ENCODE measurements at places on chromosomes 4 and X.

GRCh38 chr4:108166441-108167315, 2.1 kb downstream of the LEF1 start:
- peak; percentile 83 for DNase-seq

GRCh38 chr4:186191200-186192065, at the start of gene CYP4V2:
TSS of gene CYP4V2 (plus strand) at chr4:186191567. CDS start at chr4:186191824, 257 bp downstream.
- DNase-seq = peak; percentile 93

GRCh38 chr4:168451744-168452390, 28.4 kb downstream of the DDX60L start:
- DNase-seq = peak; percentile 65

DNA sequence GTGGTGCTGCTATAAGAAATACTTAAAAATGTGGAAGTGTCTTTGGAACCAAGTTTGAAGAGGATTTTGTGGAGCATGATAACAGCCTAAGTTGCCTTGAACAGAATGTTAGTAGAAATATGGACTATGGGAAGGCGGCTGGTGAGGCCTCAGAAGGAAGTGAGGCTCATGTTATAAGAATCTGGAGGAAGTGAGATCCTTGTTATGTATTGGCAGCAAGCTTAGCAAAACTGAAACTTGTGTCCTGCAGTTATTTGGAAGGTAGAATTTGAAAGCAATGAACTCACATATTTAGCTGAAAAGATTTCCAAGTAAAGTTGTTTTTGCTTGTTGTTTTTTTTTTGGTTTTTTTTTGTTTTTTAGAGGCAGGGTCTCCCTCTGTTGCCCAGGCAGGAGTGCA, 13.6 kb upstream of the MED14 start:
- DNase-seq = no peak

GRCh38 chrX:86348669-86349068, 200.4 kb downstream of the DACH2 start:
- DNase-seq = no peak

- DNase-seq = no peak
Measured at GRCh38 chr4:37463033-37463856, 218.7 kb downstream of the NWD2 start.

GRCh38 chr4:11546391-11547175, 117.9 kb upstream of the HS3ST1 start:
- DNase-seq = peak; percentile 13

- no peak for DNase-seq
Measured at GRCh38 chr4:47692691-47693090, 145.2 kb downstream of the CORIN start.

GRCh38 chr4:123817025-123817688, 420.6 kb downstream of the SPRY1 start:
- no peak for DNase-seq

- no peak for DNase-seq
Measured at GRCh38 chr4:158758703-158759102, 10.1 kb upstream of the FNIP2 start.

- DNase-seq = no peak
Measured at GRCh38 chr4:71133491-71133890, 140.0 kb downstream of the DCK start.

GRCh38 chr4:8398347-8398746, 42.2 kb downstream of the ACOX3 start:
- no peak for DNase-seq

- DNase-seq = no peak
Measured at GRCh38 chr4:85656759-85657505, 182.0 kb downstream of the ARHGAP24 start.

DNA sequence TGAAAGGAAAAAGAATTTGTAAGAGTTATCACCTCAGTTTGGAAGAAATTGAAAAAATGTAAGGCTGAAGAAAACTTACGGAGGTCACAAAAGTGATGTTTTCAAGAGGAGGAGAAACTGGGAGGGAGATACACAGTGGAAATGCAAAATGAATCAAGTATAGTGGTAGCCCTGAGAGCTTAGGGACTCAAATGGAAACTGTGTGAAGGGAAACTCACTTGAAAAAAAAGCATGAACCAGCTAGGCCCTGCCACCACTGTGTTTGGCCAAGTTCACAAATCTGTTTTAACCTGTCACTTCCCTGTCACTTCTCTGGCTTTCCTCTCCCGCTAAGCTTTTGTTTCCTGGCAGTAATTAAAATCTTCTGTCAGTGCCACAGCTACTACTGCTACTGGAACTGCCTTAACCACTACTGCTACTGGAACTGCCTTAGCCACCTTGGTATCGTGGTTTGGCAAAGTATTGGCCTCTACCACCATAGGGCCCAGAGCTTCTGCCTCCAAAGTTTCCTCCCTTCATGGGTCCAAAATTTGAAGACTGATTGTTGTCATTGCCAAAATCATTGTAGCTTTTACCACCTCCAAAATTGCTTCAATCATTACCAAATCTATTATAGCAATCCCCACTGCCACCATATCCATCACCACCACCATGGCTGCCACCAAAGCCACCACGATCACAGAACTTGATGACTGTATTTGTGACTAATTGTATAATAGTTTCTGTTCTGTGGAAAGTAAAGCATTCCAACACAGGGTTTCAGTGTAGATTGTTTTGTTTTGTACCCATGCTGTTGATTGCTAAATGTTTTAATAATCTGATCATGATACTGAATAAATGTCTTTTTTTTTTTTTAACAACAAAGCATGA, 41.5 kb downstream of the SMARCA5 start:
- DNase-seq = peak; percentile 6

GRCh38 chr4:101035487-101035886, 311.8 kb downstream of the PPP3CA start:
- no peak for DNase-seq

DNA sequence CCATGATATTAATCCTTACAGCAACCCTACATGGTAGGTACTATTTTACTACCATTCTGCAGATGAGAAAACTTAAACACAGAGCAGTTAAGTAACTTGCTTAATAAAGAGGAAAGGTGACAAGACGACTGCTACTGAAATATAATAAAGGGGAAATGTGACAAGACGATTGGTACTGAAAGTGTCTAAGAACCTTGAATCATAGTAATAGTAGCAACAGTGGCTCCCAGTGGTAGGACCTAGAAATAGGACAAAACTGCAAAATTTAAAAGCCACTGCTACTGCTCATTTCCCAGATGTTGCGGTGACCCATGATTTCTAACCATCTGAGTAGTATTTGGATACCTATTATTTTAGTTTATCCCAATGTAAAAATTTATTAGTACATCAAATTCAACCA, 89.5 kb downstream of the TASL start:
- DNase-seq = peak; percentile 23

DNA sequence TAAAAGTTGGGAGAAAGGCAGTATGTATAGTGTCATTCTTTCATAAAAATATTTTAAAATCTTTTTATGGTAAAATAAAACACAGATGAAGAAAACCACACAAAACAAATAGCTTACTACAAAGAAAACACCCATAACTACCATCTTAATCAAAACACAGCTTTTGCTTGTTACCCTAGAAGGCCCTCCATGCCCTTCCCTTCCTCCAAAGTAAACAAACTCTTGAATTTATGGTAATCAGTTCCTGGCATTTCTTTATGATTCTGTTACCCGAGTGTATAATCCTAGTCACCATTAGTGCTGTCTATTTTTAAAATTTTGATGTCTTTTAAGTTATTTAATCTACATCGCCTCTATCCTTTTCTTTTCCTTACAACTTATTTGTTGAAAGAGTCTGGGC, 170.9 kb downstream of the APBB2 start:
- no peak for DNase-seq

DNA sequence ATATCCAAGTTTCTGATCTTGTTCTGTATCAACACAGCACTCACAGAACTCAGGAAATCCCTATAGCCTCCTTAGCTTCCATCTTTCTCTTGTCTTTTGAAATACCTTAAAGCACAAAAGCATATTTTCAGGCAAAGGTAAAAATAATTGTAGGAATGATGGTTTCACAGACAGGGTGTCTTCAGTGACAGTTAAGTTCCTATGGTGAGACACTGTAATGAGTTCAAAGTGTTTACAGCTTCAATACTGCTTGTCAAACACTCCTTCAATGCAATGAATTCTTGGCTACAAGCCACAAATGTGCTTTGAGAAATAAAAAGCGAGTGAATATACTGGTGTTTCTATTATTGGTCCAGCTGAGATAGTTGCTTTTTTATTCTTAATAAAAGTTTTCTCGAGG, 466.0 kb downstream of the DMD start:
- no peak for DNase-seq

DNA sequence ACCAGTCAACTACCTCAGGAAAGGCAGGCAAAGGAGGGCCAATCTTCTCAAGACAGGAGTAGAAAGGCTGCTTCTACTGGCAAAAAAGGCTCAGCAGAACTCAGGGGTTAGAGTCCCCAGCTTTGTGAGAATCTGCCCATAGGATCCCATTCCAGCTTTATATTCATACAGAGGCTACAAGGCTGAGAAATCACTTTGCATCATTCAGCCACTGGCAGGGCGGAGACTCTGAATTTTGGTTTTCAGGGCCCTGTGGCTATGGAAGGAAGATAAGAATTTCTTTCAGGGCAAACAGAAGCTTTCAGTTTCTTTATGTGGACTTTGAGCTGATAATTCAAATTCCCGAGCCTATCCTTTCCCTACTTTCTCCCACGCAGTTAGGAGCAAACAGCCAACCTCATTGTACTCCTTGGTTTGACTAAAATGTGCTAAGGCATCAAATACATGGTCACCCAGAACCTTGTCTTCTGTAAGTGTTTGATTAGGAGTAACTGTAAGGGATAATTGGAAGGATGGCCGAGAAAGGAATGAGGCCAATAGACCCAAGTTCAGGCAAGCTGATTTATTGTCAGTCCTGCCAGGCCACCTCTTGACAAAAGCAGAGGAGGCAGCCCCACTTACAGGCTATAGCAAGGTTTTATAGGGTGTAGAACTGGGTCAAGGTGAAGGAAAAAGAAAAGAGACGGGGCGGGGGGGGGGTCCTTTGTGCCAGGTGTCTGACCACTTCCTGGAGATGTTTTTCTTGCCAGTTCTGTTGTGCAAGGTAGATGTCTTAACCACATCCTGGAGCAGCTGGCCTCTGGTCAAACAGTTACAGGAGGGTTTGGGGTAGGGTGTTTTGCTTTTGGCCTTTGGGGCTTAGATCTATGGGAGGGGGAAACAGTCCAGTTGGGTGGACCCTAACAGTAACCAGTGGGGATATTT, 165.3 kb upstream of the PPP1R2C start:
- DNase-seq = no peak

DNA sequence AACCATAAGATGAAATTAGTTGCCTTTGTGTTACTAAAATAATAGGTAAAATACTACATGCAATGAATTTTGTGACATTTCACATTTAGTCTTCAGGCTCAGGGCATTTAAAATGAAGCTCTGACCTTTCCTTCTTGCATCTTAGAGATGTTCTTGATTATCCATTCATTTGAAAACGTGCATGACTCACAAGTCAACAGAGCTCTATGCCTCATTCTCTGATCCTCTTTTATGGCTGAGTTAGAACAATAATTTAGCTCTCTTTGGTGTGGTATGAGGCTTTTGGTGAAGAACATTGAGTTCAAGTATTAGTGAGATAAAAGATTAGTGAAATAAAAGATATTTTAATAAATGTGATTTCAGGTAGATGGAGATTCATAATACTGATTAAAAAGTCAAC, 66.5 kb downstream of the TIGD2 start:
- no peak for DNase-seq

GRCh38 chr4:19194672-19195071, 1057.0 kb upstream of the SLIT2 start:
- no peak for DNase-seq

GRCh38 chr4:89000382-89000781, 56.6 kb downstream of the FAM13A start:
- no peak for DNase-seq

GRCh38 chrX:148865277-148866210, 365.1 kb downstream of the AFF2 start:
- DNase-seq = no peak

GRCh38 chr4:654503-654845, 19.6 kb downstream of the ATP5ME start:
- no peak for DNase-seq

- DNase-seq = peak; percentile 82
Measured at GRCh38 chrX:28920153-28920943, 333.1 kb downstream of the IL1RAPL1 start.

GRCh38 chrX:21885568-21885967, 29.8 kb downstream of the YY2 start:
- no peak for DNase-seq

DNA sequence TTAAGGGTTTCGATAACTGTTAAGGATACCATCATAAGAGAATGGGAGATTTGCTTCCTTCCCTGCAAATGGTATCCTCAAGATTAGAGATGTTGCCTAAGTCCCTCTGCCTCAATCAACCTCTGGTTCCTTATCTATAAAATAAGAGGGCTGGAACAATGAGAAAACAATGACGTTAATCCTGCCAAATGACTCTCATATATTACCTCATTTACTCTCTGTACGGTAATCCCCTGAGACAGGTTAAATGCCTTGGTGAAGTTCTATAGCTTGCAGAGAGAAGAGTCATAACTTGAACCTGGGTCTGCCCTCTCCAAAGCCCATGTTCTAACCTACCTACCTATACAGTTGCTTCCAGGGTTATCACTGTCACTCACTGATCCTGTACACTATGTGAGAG, 100.2 kb upstream of the OTUD4 start:
- DNase-seq = no peak

DNA sequence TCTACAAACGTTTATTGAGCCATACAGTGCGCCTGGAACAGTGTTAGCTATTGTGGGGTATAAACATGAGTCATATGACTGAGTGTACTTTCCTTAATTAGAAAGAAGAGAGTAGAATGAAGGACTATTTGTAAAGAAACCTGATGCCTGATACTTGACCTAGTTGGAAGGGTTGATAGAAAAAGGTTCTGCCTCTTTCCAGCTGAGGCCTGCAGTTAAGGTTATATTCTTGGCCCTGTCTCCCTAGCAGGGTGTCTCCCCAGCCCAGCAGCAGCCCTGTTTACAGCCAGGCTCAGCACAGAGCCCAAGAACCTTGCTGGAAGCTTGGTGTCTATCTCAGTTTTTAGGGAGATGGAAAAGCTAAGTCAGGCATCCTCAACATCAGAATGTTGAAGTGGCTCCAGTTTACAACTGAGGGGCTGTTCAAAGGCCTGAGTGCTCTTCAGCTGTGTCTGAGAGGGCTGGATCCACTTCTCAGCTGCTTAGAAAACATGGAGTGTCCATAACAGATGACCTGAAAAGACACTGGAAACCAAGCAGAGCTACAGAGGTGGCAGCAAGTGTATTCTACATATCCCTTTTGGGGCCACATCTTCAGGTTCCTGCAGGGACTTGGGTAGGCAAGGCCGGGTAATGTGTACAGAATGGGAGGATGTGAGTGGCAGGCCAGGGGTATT, 21.6 kb downstream of the NYX start:
- DNase-seq = peak; percentile 75

GRCh38 chrX:100700809-100701208, 31.1 kb downstream of the SYTL4 start:
- DNase-seq = no peak

GRCh38 chrX:40385682-40386081, 195.1 kb upstream of the ATP6AP2 start:
- no peak for DNase-seq

GRCh38 chrX:154775419-154776349, 13.0 kb downstream of the DKC1 start:
- DNase-seq = no peak

GRCh38 chrX:9670136-9670814, 95.4 kb downstream of the GPR143 start:
- no peak for DNase-seq
